AG09319 (cell line): ENCODE measurements at places on chromosomes 6 and 20.

- DNase-seq: no peak
Measured at GRCh38 chr6:111407686-111408085, 75.3 kb downstream of the REV3L start.

DNA sequence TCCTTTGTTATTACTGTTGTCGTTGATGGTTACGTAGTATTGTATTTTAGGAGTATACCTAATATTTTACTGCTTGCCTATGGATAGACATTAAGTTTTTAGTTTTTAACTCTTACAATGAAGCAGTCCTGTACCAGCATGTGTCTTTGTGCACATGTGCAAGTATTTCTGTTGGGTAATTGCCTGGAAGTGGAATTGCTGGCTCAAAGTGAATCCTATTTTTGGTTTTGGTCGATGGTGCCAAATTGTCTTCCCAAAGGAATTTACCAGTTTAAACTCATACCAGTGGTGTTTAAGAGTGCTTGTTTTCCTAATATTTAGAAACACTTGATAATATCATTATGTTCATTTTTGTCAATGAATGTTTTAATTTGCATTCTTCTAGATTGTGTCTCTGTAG lies 75.5 kb downstream of the ANKS1A start:
- no peak for DNase-seq

GRCh38 chr6:108200631-108201030 lies 34.8 kb downstream of the NR2E1 start:
- DNase-seq: peak; percentile 41

- DNase-seq: no peak
Measured at GRCh38 chr20:46371656-46372055, 34.8 kb downstream of the ELMO2 start.

- no peak for DNase-seq
Measured at GRCh38 chr20:3177746-3178485, 4.6 kb upstream of the LZTS3 start.

DNA sequence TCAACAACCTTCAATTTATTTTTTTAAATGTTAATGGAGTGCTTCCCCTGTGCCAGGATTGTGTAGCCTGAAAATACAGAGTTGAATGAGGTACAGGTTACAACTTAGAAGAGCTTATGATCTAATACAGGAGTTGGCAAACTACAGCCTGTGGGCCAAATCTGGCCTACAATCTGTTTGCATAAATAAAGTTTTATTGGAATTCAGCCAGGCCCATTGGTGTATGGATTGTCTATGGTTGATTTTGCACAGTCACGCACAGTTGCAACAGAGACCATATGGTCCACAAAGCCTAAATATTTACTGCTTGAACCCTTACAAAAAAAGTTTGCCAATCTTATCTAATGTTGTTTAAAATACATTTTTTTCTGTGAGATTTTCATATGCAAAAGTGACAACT lies 177.3 kb upstream of the CCN2 start:
- DNase-seq: no peak

- no peak for DNase-seq
Measured at GRCh38 chr6:90417385-90417784, 120.7 kb upstream of the BACH2 start.

DNA sequence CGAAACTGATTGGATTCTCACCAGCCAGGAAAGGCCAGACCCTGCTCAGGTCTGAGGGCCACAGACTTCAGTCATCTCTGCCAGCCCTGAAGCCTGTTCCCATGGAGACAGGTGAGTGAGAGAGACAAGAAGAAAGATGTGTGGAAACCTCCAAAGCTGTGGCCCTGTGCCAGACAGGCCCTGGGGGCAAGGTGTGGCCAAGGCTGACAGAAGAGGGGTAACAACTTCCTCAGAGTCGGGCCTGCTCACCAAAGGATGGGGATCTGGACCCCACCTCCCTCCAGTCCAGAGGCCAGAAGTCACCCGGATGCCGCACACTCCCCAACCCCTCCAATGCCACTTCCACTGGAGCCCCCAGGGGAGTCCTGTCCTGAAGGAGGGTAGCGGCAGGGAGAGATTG lies 73.6 kb downstream of the MDGA1 start:
- DNase-seq: no peak
